ENCODE measurements at places on chromosomes 3 and 15. TPM values are rescaled to one million over a fixed set of nuclear protein-coding genes. Genes with fewer than 3 reads are reported as not detected.

GRCh38 chr15:36358094-36358493, 221.3 kb upstream of the CDIN1 start:
- DNase-seq, result no peak

DNA sequence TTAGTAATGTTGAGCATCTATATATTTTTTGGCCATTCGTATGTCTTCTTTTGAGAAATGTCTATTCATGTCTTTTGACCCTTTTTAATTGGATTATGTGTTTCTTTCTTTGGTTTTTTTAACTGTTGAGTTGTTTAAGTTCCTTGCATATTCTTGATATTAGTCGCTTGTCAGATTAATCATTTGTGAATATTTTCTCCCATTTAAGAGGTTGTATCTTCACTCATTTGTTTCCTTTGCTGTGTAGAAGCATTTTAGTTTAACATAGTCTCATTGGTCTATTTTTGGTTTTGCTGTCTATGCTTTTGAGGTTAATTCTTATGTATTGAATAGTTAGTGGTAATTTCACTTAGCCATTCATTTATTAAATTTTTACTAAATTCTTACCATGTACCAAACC, 283.8 kb downstream of the ZPLD1 start:
- DNase-seq, result no peak

DNA sequence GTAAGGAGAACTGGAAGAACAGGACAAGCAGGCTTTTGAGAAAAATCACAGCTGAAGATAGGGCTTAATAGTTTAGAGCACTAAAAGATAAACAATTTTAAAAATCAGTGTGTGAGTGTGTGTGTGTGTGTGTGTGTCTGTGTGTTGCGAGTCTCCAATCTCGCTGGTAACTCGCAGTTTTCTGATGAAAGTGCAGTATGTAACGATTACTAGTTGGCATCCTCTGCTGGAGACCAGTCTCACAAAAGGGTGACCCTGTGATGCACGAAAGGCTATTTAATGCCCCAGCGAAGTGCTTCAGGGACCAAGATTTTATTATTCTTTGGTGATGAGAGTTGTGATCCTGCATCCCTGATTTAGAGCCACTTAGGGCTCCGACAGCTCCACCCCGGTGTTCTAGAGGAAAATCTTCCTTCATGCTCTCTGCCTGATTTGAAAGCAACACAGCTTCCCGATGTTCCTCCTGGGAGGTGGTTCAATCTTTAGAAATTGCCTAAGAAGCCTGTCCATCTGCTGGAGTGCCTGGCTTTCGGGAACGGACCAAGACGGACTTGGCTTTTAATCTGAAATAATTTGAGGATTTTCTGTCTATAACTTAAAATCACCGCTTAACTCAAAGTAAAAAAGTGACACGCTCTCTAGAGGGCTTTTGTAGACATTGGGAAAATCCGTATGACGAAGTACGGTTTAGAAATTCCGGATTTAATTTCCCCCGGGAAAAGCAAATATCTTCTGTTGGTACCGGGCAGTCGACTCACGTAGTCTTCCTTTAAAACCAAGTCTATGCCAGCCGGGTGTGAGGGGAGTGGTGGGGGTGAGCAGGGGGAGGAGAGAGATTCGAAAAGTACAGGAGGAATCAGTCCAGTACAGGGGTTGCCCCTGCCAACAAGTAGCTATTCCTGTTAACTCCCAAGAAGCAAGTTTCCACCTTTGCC, 1.1 kb upstream of the ALCAM start:
- DNase-seq, result no peak

CPLX3 gene
- 0.28 TPM for total RNA-seq

SSUH2 gene
- not detected for total RNA-seq
